ENCODE measurements at places on chromosomes 7 and 10.
A peak's percentile ranks its signal among the peaks of the same experiment; 100 is the strongest.

GRCh38 chr10:127534074-127534473 lies 15.0 kb upstream of the NPS start:
- no peak for DNase-seq

GRCh38 chr7:131015657-131015958 lies 281.6 kb upstream of the KLF14 start:
- no peak for DNase-seq

DNA sequence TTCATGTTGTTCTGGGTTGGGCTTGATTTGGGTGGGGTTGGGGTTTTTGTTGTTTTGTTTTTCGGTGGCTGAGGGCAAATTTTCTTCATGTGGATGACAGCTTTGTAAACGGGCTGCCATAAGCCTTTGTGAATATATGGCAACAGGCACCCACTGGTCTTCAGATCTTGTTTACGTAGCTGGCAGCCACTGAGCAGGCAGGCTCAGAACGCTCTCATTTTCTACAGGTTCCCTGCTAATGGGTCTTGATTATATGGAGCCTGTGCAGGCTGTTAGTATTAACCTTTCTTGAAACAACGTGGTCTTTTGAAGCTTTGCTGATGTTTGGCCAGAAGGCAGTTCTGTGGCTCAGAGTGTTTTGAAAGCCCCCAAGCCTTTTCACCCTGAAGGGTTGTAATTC lies 199.7 kb downstream of the TNS3 start:
- DNase-seq, result no peak

GRCh38 chr10:70331486-70332268 lies 47.9 kb upstream of the NPFFR1 start:
- no peak for DNase-seq

GRCh38 chr7:22013711-22014110 lies 68.0 kb upstream of the CDCA7L start:
- no peak for DNase-seq

- no peak for DNase-seq
Observed at GRCh38 chr7:50595491-50596102, 30.4 kb upstream of the DDC start.

DNA sequence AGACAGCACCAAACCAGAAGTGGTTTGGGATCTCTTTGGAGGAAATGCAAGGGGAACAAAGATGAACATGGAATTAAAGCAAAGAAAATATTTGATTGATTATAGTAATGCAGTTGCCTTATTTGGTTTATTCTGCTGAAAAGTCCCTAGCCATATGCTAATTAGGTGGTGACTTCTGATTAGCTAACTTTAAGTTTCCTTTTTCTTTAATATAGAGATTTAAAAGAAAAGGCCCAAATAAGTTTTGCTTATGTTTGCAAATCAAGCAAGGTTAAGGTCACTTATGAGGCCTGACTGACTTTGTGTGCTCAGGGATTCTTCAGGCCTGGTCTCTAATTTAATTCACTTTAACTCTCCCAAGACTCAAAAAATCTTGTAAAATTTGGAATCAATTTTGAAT lies 6.2 kb upstream of the ANKRD22 start:
- no peak for DNase-seq

DNA sequence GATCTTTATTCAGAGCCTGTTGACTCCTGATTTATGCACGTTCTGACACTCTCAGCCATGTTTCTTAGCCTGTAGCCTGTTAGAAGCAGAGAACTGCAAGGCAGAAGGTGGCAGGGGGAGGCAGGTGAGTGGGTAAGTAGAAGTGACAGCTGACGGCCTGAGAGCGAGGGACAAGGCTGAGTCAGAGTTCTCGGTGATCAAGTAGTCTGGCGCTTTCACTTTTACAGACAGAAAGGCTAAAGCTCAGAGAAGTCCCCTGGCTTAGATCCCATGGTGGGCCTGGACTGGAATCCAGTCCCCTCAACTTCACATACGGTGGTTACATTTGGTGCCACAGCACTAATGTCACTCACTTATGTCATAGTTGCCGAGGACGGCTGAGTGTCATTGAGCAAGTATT lies 139.0 kb downstream of the TACC2 start:
- no peak for DNase-seq

GRCh38 chr7:69219381-69219780 lies 378.9 kb upstream of the AUTS2 start:
- no peak for DNase-seq

DNA sequence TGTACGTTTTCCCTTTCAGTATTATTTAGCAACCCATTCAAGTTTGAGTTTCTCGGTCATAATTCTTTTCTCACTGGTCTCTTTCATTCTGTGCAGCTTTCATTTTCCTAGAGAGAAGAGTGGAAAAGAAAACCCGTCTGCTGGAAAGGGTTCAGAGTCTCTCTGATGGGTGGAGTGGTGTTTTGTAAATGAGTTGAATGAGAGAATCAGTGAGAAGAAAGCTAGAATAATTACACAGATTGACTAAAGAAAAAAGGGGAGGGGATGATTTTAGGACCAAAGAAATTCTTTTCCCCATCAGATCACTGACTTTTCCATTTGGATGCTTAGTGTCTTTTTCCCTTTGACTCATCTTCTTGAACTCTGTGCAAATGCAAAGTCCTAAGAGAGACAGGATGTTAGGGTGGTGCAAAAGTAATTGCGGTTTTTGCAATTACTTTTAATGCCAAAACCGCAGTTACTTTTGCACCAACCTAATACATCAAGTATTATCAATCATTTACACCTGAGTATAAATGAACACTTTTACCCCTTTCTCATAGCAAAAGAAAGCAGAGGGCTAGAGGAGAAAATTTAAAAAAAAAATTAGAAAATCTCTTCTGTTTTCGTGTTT lies 242.1 kb upstream of the SP4 start:
- DNase-seq, result no peak

- no peak for DNase-seq
Observed at GRCh38 chr7:83005410-83005809, 157.3 kb downstream of the PCLO start.

DNA sequence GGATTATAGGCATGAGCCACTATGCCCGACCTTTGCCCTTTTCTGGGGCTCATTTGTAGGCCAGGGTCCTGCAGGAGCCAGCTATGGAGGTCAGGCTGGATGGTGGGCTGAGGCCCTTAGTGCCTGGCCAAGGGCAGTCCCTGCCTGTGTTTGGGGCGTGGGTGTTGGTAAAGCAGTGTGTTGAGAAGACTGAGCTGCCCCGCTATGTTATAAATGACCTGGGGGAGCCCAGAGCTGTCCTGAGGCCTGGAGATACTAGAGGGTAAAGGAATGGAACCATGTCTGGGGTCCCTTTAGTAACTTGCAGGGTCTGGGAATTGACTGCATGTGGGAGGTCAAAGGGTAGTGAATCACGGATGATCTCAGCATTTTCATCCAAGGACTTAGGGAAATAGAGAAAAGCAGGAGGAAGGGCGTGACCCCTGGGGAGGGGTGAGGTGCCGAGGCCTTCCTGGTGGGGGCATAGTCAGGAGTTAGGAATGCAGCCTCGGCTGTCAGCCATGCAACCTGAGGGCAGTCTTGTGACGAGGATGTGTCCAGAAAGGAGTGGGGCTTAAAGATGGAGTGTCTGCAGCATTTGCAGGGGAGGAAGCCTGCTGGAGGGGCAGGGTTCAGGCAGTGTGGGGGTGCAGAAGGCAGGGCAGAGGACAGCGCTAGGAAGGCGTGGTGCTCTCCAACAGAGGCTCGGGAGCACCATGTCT lies 31.5 kb downstream of the TMEM248 start:
- no peak for DNase-seq

DNA sequence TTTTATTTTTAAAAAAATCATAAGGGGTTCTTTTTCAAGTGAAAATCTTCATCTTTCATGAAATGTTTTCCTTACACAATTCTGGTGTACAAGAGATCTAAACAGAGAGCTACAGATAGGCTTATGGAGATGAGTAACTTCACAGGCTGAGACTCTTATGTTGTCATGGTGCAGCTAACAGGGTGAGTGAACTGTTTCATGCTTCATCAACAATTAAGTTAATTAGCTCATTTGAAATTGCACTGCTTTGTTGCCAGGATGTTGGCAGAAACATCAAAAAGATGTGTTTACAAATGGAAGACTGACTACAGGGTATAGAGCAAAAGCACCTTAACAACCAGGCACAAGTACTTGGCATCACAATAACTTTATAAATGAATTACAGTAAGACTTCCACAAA lies 230.8 kb downstream of the FOXP2 start:
- no peak for DNase-seq

DNA sequence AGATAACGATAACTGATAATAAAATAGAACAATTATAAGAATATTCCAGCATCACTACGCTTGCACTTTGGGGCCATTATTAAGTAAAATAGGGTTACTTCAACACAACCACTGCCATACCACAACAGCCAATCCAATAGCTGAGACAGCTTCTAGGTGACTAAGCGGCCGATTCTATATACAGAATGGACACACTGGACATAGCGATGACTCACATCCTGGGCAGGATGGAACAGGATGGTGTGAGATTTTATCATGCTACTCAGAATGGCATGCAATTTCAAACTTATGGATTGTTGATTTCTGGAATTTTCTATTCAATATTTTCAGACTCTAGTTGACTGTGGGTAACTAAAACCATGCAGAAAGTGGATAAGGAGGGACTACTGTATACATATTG lies 920.9 kb downstream of the LRMDA start:
- DNase-seq, result no peak

DNA sequence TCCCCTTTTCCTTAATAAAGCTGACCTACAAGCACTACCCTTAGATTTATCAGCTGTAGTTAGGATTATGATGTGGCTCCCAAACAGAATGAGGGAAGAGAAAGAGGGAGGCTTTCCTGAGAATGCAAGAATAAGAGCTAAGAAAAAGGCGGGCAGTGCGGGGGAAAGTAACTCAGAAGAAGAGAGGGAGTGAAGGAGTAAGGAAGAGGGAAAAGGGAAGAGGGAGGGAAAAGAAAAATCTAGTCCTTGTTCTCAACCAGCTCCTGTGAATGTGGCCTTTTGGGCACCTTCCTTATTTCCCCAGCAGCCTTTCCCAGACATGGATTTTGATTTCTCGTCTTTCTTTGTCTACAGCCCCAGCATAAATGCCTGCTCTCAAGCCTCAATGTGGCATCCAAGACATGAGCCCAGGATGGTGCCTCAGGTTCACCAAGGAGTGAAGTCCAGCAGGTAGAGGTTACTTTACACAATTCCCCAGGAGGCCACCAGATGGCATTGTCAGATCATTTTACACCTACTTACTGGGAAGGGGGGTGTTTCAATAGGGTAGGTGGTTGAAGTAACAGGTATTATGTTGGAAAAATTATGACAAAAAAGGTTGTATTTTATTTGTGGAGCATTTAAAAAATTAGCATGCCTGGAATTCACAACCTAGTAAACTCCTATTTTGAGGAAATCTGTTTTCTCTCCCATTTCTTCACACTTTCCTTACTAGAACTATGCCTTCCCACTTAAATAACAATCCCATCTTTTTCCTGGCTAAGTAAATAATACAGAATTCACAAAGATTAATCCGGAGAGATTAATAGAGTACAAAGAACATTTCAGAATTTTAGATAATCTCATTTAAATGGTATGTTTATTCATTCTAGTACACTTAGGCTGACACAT lies 106.5 kb downstream of the HTR7 start:
- peak; percentile 21 for DNase-seq

- no peak for DNase-seq
Observed at GRCh38 chr7:99499371-99499720, 735 bp downstream of the ZNF394 start.

DNA sequence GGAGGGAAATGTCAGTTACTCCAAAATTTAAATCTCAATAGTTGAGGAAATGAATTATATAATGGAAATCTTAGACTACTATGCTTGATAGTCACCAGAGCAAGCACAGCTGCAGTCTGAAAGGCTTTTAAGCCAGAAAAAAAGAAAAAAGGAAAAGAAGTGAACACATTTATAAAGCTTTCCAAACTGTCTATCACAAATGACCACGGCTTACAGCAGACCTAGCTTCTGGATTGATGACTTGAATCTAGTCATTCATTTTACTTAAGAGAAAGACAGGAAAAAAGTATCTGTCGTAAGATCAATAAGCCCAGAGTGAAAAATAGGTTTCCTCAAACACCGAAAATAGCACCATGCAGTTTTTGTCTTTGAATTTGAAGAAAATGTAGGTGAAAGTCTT lies 67.9 kb upstream of the OGDHL start:
- no peak for DNase-seq

DNA sequence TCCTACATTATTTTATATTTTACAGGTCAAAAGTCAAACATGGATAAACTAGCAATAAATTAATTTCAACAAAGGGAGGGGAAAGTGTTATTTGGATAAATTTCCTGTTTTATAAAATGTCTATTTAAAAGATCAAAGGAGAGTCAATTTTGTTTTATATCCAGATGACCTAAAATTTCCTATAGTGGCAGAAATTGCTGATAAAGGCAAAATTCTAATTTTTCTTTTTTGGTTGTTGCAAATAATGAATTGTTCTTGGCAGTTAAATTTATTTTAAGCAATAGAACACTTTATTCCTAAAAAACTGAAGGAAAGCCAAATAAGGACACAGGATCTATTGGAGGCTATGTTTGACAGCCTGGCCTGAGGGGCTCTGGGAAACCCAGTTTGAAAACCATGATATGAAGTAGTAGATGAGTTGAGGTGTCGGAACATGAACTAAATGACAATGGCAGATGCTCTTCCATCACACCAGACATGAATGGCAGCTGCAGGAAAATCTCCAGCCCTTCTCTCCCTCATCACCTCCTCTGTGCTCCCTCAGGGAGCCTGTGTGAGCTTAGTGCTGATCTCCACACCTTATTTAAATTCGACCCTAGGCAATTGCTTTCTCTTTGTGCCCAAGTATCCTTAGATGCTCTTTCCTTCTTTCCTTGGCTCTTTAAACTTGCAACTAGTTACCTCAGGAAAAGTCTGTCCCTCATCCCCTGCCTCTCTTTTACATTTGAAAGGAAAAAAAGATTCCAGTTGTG lies 395.0 kb downstream of the THSD7A start:
- DNase-seq, result no peak

DNA sequence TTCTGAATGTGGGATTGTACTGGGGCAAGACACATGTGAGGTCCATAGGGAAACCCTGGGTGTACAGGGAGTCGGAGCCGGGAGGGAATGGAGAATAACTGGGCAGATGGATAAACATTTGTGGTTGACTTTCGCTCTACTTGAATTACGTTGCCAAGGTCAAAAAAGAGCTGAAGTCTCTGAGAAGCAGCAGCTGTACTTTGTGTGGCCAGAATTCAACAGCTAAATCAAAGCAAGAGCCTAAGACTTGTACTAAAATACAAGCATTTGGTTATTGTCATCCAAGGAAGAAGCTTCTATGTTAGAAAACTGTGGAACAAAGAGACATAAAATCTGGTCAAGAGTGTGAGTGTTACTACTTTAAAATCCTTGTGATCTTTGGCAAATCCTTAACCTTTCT lies 457.2 kb downstream of the ARL4A start:
- DNase-seq, result no peak

- DNase-seq, result no peak
Observed at GRCh38 chr7:123711832-123712293, 36.9 kb downstream of the WASL start.

DNA sequence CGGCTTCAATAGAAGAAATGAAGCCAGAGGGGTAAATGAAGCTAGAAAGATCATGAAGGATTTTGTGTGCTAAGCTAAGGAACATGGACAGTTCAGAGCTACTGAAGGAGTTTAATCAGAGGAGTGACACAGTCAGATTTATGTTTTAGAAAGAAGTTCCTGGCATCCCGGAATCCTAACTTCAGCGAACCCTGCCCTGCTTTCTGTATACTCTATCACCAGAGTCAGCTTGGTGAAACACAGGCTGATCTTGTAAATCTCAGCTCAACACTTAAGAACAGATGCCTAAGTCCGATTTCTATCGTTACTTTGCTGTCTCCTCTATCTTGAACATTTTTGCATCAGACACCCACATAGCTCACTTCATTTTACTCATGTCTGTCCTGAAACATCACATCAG lies 9.1 kb downstream of the AHR start:
- no peak for DNase-seq

- no peak for DNase-seq
Observed at GRCh38 chr7:131327049-131327625, 539 bp upstream of the MKLN1 start.
